ENCODE measurements at places on chromosomes 2 and 18.
A peak's percentile ranks its signal among the peaks of the same experiment; 100 is the strongest.

- no peak for DNase-seq
These were observed 102.0 kb upstream of the EFEMP1 start for GRCh38 chr2:56025469-56026193.

- no peak for DNase-seq
These were observed 4.4 kb downstream of the POU3F3 start for GRCh38 chr2:104858006-104858978.

- no peak for DNase-seq
These were observed 57.3 kb downstream of the IRS1 start for GRCh38 chr2:226742347-226742746.

- no peak for DNase-seq
These were observed 2.9 kb downstream of the TGOLN2 start for GRCh38 chr2:85324639-85325465.

DNA sequence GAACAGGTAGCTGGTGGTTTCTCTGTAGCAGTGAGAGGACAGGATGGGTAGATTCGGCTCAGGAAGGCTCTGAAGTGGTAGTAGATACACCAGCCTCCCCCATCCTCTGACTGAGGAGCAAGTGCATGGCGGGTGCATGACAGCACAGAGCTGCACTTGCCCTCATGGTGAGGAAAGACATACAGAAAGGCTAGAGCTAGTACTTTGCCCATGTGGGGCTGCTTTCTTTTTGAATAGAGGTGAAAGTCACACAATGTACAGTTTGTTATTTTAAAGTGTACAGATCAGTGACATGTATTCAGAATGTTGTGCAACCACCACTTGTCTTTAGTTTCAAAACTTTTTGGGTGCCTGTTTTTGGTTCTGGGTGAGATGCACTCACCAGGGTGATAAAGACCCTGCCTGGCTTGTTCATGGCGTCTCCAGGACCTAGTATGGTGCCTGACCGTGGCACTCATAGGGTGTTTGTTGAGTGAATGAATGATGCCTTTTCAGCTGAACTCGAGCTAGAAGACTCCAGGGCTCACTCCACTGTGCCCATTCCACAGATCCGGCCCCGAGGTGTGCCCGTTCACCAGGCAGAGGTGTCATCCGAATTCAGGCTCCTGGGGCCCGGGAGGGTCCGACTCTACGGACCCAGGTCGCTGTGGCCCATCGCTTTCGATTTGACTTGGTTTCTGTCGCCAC lies 421 bp upstream of the VAMP5 start:
- DNase-seq, result no peak

GRCh38 chr18:845152-845819 lies 33.2 kb upstream of the YES1 start:
- DNase-seq, result peak; percentile 29

DNA sequence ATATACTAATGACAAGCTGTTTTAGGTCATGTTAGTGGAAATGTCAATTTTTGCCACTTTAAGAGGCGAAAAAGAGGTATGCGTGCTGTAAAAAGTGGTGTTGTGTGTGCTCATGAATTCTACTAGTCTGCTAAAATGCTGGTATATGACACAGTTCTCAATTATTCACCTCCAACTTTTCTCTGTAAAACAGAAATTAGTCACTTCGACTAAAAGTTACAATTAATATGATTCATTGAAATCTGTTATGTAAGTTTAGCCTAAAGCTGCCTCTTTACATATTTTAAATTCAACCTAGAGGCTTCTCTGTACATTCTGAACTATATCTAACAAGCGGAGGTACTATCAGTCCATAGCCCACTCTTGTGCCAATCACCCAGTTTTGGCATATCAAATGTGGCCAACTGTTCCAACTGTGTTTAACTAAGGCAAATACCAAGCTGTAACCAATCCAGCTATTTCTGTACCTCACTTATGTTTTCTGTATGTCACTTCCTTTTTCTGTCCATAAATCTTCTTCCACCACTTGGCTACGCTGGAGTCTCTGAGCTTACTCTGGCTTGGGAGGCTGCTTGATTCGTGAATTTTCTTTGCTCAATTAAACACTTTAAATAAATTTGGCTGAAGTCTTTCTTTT lies 20.8 kb downstream of the BAZ2B start:
- DNase-seq, result no peak

DNA sequence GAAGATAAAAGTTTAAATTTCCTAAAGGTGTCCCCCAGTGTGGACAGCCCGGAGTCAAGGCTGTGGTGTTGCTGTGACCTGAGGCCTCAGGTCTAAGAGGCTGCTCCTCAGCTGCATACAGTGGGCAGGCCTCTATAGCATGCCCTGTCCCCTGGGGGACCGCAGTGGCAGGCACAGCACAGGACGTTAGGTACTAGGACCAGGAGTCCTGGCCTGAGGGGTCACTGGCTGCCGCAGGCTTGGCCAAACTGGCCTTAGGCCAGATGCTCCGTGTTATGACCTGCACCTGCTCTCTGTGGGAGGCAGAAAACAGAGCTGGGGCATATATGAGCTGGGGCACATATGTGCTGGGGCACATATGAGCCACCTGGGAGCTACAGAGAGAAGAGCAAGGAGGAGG lies 21.2 kb upstream of the MAL start:
- DNase-seq, result no peak

- no peak for DNase-seq
These were observed 19.2 kb upstream of the PKDCC start for GRCh38 chr2:42028571-42029148.

DNA sequence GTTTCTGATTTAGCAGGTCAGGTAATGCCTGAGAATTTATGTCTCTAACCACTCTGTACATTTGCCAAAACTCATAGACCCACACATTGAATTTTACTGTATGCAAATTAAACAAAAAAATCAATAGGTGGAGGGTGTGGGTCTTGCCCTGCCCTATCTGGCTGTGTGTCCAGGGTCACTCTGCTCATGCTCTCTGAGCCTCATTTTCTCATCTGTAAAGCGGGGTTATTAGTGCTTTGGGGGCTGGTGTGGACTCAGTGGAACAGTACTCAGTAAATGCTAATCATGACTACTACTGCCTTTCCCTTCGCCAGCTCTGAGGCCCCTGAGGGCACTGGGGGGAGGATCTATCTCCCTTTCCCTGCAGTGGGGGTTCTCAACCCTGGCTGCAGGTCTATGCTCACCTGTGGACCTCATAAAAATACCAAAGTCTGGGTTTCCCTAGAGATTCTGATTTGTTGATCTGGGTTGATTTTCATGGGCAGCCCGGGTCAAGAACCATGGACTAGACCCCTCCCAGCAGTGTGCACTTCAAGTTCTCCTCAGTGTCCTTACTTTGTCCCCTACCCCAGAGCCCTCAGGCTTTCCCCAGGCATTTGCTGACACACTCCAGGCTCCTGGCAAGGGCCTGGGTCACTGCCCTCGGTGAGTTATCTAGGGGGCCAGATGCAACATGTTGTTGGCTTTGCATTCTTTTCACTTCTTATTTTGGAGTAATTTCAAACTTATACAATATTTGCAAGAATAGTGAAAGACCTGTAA lies 27.5 kb downstream of the MTHFD2 start:
- no peak for DNase-seq

DNA sequence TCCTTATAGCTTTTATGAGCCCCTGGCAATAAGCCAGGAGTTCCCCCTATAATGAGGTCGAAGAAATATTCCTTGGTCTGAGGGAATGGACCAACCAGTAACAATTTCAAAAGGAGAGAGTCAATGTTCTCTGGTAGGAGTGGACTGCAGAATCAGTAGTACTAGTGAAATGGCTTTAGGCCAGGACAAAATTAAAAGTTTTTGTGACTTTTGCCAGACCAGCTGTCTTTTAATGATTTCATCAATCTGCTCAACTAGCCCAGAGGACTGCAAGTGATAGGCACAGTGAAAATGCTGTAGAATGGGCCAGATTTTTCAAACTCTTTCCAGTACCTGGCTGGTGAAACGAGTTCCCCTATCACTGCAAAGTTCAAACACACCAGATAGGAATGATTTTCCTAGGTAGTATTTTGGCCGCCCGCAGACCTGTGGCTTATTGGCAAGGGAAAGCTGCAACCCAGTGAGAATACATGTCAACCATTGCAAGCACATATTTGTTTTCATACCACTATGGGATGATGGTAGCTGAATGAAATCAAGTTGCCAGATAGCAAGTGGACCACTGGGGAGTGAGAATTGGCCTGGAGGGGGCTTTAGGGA lies 45.5 kb downstream of the CERS6 start:
- no peak for DNase-seq

- no peak for DNase-seq
These were observed 27.3 kb downstream of the MYCN start for GRCh38 chr2:15967415-15968279.

DNA sequence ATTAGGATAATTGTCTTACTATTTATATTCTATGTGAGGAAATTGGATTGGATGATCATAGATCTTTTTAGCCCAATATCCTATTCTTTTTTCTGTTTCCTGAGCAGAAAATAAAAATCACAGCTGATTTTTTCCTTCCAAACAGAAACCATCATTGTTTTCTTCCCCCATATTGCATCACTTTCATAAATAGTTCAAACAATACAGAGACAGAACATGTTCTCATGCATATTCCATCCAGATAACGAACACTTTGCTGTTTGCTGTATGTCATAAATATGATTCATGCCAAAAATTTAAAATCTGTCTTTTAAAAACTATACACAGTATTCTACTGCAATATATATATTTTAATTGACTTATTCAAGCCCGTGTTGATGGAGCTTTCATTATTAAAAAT lies 22.0 kb upstream of the RALBP1 start:
- no peak for DNase-seq

- peak; percentile 85 for DNase-seq
These were observed 46.0 kb downstream of the COX7A2L start for GRCh38 chr2:42314892-42315468.

GRCh38 chr2:222074674-222075073 lies 224.1 kb downstream of the PAX3 start:
- DNase-seq, result no peak

DNA sequence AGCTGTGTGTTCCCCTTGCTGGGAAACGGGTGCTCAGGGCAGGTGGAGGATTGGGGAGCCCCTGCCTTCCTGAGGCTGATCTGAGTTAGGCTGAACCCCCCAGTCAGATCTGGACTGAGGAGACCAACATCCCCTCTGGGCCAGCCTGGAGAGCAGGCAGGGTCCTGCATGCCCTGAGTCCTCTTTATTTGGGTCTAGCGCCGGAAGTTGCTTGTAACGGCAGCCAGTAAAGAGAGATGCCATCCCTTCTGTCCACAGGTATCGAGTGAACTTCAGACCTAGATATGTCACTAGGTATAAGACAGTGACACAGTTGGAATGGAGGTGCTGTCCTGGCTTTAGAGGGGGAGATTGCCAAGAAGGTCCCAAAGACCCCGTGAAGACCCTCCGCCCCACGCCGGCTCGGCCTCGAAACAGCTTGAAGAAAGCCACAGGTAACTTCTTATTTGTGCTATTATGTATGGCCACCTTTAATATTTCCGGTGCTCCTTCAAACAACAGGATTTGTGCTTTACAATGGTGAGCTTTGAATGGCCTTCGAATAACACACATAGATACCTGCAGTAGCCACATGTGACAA lies 38.0 kb downstream of the EMILIN2 start:
- DNase-seq, result no peak

- DNase-seq, result no peak
These were observed 53.4 kb upstream of the LINC00305 start for GRCh38 chr18:64202210-64202836.

DNA sequence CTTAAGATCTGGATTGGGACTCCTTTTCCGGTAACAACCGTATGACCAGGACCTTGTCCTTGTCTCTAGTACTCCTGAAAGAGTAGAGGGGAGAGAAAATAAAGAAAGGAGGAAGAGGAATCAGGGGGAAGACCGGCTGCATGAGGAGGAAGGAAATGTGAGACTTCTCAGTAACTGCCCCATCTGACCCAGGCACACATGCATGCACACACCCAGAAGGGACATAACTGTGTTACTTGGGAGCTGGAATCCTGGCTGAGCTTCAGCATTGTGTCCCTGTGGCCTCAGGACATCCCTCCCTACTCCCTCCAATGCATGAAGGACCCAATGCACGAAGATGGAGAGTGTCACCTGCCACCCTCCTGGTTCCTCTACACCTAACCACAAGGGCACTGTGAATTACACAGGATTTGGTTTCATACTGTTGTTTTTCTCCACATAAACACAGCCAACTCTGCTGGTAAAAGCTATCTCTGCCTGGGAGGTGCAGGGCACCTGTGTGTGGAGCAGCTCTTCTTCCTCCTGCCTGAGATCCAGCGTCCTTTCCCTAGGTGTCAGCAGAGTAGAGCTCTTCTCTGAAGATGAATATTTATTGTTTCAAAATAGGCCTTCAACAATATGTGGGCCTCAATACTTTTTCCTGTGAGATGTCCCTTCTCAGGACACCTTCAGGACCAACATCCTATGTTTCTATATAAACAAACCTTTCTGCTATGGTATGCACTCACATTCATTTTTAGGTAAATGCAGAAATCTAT lies 574.1 kb upstream of the ID2 start:
- DNase-seq, result no peak

DNA sequence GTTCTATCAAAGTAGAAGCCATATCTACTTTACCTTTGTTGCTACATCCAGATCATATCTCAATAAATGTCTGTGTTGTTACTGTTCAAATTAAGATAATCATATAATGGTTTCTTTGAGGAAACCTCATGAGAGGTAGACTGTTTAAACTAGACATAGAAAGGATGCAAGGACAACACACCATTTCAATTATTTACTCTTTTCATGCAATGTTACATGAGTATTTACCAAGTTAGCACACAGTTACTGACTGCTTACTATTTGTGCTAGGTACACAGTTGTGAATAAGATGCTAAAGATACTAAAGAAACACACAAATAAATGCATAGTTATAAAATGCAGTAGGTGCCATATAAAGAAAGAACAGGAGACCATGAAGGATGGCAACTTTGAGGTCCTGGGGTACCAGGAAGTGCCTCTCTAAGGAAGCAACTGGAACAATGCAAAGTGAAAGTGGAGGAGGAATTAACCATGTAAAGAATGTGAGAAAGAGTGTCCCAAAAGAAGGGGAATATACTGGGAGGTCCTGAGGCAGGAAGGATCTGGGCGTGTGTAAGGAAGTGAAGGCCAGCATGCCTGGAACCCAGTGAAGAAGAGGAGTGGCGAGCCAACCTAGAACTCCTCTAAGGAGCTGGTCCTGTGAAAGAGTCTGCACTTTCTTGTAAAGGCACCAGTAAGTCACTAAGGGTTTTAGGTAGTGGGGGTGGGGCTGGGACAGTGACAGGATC lies 39.4 kb downstream of the RBMS1 start:
- DNase-seq, result no peak

DNA sequence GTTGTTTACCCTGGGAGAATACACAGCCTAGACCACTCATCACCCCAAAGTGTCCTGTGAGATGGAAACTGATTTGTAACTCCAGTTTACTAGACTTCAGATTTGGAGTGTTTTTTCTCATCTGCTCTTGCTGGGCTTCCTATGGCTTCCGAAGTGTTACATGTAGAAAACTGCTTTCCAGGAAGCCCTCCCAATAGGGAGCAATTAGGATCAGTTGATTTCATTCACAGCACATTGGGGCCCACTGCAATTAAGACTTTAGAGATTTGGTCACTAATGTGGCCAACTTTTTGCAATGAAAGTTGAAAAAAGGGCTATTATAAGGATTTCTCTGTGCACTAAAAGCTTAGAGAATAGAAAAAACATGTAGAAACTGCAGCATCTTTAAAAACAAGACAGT lies 656.6 kb upstream of the CHAC2 start:
- DNase-seq, result no peak

- peak; percentile 90 for DNase-seq
These were observed 28.3 kb upstream of the NT5DC4 start for GRCh38 chr2:112692495-112692911.

All from GM04503 (cell line).